ELF-1 (cell line): ENCODE measurements at places on chromosomes 2 and 18.

- DNase-seq: no peak
Observed at GRCh38 chr2:173929441-173929840, 35.7 kb downstream of the SP3 start.

DNA sequence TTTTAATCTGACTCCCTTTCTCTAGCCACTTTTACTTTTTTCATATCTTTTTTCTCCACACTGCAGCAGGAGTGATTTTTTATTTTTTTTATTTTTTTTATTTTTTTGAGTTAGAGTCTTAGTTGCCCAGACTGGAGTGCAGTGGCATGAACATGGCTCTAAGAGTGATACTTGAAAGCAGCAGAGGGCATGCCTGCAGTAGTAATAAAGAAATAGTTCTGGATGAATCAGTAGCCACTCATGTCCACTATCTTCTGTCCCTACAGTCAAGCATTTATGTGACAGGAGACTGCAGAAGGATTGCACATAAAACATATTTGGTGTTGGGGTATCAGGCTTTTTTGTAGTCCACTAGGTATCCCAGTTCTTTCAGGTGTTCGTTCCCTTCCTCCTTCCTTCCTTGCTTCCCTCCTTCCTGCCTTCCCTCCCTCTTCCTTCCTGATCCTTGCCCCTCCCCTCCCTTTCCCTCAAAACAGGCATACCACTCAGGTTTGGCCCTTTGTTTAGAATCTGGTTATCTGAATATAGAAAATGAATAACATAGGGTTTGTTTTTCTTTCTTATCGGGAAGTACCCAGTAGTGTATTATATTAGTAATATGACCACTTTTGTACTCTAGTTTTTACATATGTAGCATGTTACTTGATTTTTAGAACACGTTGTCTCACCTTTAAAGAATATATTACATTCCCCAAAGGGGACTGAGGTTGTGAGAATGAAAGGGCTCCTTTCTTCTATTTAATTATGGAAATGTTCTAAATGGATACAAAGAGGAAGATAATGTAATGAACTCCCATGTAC, 23.5 kb downstream of the MIB1 start:
- no peak for DNase-seq

DNA sequence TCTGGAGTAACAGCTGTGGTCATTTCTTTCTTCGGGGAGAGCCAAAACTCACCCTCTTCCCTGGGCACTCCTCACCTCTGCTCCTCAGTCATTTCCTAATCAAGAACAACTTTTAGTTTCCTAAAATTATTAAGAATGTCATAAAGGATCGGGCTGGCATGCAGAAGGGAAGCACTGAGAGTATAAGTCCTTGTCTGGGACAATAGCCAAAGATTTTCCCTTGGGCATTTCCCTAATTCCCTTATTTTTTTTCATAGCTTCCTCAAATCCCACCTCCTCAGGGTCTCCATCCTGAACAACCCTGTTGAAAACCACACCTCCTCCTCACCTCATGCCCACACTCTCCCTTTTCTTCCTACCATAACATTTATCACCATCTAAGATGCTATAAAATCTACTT, 115.0 kb downstream of the MREG start:
- DNase-seq: no peak

DNA sequence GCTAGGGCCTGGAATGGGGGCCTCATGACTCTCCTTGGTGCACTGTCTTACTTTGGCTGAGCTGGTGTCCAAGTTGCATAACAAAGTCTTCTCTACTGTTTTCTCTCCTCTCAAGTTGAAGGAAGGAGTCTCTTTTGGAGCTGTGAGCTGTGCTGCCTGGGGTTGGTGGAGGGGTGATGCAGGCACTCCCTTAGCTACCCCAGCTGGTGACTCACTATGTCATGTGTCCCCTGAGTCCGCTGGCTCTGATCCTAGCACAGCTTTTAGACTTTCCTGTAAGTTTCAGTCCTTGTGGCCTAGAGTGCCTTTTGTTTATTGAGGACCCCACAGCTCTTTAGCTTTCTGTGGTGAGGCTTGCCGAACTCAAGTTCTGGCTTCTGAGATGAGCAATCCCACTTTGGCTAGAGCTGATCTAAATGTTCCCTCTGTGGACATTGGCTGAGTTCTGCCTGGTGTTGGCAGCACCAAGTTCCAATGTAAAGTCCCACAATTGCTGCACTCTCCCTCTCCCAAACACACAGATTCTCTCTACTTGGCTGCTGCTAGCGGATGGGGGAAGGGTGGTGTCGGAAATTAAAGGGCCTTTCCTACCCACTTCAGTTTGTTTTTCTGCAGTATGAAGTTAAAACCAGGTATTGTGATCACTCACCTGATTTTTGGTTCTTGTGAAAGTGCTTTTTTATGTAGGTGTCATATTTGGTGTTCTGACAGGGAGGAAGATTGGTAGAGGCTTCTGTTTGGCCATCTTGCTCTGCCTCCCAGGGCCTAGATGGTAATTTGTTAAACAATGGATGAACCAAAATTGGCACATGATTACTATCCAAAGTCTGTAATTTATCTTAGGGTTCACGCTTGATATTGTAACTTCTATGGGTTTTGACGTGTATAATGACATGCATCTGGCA, 83.2 kb downstream of the COMMD1 start:
- DNase-seq: no peak

GRCh38 chr2:58688813-58689212, 447.7 kb upstream of the FANCL start:
- DNase-seq: peak; percentile 13

- no peak for DNase-seq
Observed at GRCh38 chr2:102910724-102911123, 148.9 kb downstream of the TMEM182 start.

DNA sequence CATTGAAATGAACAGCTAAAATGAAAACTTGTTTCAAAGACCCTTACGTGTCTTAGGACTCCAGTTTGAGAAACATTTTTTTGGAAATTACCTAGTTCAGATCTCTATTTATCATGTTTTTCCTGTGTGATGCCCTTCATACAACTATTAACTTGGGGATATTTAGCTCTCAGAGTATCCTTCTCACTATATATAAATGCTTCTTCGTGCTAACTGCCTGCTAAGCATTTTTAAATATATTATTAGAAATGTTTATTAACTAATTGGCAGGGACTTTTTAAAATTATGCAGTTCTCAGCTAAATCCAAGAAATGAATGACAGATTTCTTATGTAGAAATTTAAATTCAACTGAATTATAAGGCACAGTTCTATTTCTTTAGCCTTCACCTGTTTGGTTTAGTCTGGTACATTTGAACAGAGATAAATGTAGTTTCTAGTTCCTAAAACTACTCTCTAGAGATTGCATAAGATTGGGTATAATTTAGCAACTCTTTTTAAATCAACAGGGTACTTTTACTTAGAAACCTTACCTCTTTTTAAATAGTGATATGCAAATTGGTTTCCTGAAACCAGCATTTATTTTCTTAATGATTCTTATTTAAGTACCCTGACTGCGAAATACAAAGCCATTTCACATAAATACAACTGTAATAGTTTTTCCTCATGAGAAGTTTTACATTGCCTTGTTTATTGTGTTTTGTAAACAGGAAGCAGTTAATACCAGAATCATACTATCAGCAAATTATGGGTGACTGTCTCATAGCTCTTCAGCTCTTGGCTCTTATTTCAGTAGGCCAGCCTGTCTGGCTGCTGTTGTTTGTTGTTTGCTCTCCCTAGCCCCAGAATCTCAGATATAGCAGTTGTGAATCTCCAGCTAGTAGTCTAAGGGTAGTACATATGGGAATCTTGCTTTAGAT, 140.7 kb downstream of the PTRHD1 start:
- DNase-seq: no peak

GRCh38 chr2:150370561-150370960, 116.9 kb downstream of the RND3 start:
- no peak for DNase-seq

- DNase-seq: no peak
Observed at GRCh38 chr18:48297139-48297538, 112.0 kb downstream of the ZBTB7C start.

- DNase-seq: peak; percentile 27
Observed at GRCh38 chr18:58496937-58497336, 132.0 kb downstream of the ALPK2 start.

DNA sequence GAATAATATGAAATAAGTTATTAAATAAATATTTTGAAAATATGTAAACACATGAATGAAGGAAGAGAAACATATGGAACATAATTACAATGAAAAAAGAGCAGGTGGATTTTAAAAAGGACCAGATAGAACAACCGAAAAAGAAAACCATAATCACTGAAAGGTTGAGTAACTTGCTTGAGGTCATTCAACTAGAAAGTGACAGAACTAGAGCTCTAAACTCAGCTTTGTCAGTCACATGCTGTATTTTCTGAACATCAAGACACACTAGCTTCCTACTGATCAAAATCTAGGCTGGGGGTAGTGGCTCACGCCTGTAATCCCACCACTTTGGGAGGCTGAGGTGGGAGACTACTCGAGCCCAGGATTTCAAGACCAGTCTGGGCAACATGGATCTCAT, 30.0 kb upstream of the ITGAV start:
- no peak for DNase-seq

DNA sequence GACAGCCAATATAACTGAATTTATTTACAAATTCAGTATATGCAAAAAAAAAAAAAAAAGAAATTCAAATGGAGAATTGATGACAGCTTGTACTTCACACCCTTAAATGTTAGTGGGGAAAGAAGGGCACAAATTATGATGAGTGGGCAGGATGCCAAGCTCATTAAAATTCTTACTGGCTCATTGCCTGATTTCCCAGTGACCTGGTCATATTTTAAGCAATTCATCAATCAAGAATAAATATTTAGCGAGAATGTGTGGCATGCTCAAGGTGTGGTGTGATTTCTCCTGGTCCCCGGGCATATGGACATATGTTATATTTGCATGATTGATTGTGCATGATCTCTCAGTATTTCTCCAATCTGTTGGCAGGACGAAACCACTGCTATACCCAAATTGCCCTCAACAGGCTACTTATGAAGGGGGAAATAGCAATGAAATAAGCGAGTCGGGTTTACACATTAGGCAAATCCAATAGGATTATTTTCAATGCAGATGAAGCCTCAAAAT, 883.0 kb downstream of the LRRTM4 start:
- no peak for DNase-seq

DNA sequence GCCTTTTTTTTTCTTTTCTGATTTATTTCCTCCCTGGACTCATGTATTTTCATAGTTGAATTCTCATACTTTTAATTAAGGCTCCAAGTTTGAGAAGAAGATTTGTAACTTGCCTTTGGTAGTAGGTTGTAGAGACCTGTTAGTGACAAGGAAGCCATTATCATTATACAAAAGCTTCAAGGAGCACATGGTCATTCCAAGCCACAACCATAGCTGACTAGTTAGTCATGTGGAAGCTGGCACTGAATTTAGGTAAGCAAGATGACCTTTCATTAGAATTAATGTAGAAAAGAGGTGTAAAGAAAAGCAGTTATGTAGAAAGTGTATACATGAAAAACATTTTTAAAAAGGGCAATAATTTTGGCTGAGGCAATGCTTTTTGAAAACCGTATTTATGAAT, 89.7 kb downstream of the LRP1B start:
- DNase-seq: no peak

DNA sequence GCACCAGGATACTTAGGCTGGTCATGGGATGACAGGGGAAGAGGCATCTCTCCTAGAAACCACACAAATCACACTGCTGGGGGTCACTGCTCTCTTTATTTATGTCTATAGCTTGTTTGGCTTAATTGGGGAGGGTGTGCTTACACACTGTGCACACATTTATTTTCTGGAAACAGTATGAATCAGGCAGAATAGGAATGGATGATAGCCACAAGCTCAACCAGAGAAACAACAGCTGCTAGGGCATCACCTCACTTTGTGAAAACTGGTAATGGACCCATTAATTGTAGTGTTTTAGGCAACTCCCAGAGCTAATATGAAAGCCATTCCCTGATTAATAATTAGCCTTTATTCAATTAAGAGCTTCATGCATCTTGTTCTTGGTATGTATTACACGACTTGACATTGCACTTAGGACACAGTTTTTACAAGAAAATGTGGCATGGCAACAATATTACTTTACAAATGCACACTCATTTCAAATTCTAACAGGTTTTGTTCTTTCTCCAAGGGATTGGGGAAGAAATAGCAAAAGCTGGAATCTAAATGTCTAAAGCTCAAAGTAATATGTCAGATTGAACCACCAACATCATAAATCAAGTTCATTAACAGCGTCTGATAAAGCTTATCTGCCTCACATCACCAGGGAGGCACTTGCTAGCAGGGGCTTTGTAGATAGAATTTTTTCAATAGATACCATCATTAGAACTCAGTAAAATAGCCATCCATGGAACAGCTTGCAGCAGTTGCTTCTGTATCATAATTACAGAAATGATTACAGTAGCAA, 361.9 kb upstream of the FSHR start:
- no peak for DNase-seq

- peak; percentile 21 for DNase-seq
Observed at GRCh38 chr2:31271851-31272267, 37.9 kb downstream of the EHD3 start.

DNA sequence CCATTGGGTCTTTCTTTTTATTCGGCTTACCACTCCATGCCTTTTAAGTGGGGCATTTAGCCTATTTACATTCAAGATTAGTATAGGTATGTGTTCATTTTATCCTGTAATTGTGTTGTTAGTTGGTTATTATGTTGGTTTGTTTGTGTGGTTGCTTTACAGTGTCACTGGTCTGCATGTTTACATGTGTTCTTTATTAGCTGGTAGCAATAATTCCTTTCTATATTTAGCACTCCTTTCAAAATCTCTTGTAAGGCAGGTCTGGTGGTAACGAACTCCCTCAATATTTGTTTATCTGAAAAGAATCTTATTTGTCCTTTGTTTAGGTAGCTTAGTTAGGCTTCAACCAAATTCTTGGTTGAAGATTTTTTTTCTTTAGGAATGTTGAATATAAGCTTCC, 68.7 kb upstream of the XDH start:
- DNase-seq: no peak

GRCh38 chr2:6080932-6081753, 389.0 kb downstream of the SOX11 start:
- no peak for DNase-seq

- DNase-seq: no peak
Observed at GRCh38 chr2:152723918-152724317, 5.5 kb downstream of the ARL6IP6 start.

GRCh38 chr2:155733091-155733853, 599.2 kb downstream of the NR4A2 start:
- no peak for DNase-seq

DNA sequence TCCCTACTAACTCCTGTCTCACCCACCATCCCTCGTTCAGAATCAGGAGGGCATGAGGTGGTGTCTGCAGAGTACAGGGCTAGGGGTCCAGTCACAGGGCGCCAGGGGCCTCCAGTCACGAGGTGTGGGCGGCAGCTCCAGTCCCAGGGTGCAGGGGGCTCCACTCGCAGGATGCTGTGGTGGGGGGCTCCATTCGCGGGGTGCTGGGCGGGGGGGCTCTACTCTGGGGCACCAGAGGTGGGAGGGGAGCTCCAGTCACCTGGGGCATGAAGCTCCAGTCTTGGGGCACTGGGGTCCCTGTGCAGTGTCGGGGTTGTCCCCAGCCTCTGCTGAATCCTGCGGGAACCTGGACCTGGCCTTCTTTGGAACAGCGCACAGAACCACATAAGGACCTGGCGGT, 66.0 kb downstream of the EIPR1 start:
- DNase-seq: no peak

- no peak for DNase-seq
Observed at GRCh38 chr2:127041259-127041970, 65.5 kb downstream of the BIN1 start.

GRCh38 chr2:130884013-130884412, 47.3 kb downstream of the ARHGEF4 start:
- DNase-seq: no peak

GRCh38 chr2:25372405-25373268, 30.9 kb upstream of the DNMT3A start:
- peak; percentile 23 for DNase-seq
